ENCODE measurements at places on chromosomes 11 and 22.

GRCh38 chr11:798093-798713 is at the start of gene SLC25A22:
SLC25A22 (minus strand) TSS chr11:798281; CDS start chr11:795006, 3,275 bp downstream.
- peak; percentile 78 for DNase-seq

- DNase-seq, result no peak
These were observed 78.8 kb downstream of the TSPAN18 start for GRCh38 chr11:44805596-44805995.

GRCh38 chr22:49449811-49450446 is 377.7 kb downstream of the BRD1 start:
- no peak for DNase-seq

- DNase-seq, result no peak
These were observed 24.1 kb downstream of the FDX1 start for GRCh38 chr11:110453684-110454354.

DNA sequence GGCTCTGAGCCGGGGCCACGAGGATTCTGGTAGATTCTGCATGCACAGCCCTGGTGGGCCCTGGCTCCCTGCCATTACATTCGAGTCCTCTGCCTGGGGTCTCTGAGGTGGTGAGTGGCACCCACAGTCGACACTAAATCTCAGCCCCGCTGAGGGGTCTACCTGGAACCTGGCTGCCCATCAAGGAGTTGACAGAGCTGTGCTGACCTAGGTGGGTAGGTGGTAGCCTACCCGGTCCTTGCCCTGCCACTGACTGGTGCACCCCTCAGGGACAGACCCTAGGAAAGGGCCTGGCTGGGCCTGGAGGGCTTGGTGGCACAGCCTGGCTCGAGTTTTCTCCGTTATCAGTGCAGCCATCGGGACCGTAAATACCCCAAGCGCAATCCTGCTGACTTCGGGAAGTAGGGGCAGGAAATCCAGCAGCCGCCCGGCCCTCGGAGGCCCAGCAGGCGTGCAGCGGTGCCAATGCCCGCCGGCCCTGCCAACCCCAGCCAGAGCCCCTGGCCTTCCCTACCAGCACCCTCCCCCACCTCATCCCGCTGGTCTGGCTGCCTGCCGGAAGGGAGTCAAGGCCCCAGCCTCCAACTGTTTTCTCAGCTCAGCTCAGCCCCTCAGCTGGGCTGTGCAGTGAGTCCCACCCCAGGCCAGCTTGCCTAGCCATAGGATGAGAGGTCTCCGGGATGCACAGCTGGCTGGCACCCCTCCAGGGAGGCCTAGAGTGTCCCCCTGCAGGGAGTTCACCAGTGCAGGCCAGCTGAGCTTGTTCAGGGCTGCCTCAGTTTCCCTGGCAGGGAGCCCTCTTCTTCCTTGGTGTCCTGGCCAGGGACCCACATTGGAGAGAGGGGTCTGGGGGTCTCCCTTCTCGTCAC is 80.4 kb upstream of the KCNQ1OT1 start:
- no peak for DNase-seq

DNA sequence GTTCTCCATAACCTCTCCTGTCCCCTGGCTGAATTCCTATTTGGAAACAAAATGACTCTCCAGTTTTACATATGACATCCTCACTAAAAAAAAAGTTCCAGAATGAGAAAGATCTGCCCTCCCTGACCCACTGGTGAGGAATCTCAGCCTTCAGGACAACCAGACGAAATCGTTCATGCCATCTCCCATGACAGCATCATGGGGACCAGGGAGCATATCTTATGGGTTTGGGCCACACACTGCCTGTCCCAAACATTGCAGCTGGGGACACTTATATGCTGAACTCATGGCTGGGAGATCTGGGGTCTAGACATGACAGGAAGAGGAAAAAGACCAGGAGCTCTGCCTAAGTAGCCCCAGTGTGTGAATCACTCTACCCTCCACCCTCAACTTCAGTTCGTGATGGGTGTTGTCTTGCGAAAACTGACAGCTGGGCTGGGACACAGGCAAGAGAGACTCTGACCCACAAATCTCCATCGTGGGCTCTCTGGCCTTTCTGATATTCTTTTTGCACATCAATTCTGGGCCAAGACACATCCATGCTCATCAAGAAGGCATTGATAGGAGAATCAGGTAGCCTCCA is 102.0 kb downstream of the ZNF280B start:
- DNase-seq, result no peak

GRCh38 chr11:101435408-101435973 is 148.3 kb downstream of the TRPC6 start:
- DNase-seq, result no peak

DNA sequence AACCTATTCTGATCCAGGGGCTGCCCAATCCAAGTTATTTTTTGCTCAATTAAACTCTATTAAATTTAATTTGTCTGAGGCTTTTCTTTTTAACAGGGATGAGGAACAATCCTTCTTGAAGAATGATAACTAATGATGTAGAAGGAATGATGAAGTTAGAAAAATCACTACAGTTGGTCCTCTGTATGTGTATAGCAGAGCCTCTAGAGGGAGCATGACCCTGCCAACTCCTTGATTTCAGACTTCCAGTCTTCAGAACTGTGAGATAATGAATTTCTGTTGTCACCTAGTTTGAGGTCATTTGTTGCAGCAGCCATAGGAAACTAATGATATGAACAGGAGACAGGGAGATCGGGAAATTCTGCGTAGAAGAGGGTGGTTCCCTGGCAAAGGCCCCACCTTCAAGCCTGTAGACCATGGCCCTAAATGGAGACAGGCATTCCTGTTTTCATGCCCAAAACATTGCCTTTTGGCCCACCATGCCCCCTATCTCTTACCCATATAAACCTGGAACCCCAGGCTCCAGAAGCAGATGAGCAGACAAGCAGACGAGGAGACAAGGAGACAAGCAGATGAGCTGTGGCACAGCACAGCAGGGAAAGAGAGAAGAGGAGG is 7.7 kb upstream of the QSER1 start:
- DNase-seq, result no peak

- DNase-seq, result no peak
These were observed 97.2 kb upstream of the BLID start for GRCh38 chr11:122213171-122213570.

GRCh38 chr11:68581901-68582300 is 102.4 kb upstream of the GAL start:
- DNase-seq, result no peak

- no peak for DNase-seq
These were observed 3.5 kb upstream of the SLC22A6 start for GRCh38 chr11:62988276-62988675.

All from activated T-helper 1 cell treated with Interleukin-2 at 50 U/mL for 16 hours (primary cell).